ENCODE measurements at places on chromosomes 12 and 14.

- no peak for DNase-seq
These were observed 18.9 kb downstream of the LEMD3 start for GRCh38 chr12:65188179-65188701.

- no peak for DNase-seq
These were observed 327.5 kb upstream of the PDE3A start for GRCh38 chr12:20040831-20041230.

DNA sequence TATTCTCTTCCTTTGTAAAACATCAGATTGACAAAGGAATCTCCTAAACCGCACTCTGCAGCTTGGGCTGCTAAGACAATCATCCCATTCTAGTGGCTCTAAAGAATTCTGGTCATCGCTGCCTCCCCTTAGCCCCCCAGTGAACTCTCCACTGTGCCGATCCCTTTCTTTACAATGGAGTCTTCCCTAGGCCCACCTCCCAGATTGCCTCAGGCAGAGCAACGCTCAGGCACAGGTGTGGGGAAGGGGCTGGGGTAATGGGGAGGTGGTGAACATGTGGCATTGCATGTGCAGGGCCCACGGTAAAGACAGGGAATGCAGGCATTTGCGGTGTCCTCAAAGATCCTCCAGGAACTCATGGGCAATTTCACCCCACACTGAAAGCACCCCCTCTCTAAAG, 86.3 kb downstream of the PLEKHG3 start:
- no peak for DNase-seq

DNA sequence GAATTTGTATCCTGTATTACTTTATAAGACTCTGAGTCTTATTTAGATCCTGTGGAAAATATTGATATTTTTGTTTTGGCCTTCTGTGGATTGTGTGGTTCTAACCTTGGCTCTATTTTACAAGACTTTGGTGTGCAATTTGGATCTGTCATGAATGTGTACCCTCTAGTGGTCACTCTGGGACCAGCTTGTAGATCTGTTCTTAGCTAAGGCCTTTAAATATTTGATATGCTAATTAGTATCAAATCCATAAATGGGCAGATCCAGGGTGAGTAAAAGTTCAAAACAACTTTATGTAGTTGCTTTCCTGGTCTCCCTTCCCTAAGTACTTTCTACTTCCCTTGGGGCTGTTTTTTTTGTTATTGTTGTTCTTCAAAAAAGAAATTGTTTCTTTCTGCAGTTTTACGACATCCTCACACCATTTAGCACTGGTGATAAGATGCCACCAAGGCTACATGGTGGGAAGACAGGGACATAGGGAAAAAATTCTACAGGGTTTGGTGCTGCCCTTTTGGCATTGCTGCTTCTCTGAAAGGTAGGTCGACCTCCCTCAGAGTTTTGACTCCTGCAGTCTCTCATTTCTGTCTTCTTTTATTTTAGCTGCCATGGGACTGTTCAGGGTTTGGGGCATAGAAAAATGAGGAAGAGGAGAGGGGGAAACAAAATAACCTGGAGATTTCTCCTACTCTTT, 238.5 kb downstream of the GPHN start:
- no peak for DNase-seq

GRCh38 chr12:90899456-90900182, 55.4 kb downstream of the CCER1 start:
- DNase-seq: no peak

- peak; percentile 49 for DNase-seq
These were observed 23.2 kb upstream of the ESRRB start for GRCh38 chr14:76352639-76353281.

DNA sequence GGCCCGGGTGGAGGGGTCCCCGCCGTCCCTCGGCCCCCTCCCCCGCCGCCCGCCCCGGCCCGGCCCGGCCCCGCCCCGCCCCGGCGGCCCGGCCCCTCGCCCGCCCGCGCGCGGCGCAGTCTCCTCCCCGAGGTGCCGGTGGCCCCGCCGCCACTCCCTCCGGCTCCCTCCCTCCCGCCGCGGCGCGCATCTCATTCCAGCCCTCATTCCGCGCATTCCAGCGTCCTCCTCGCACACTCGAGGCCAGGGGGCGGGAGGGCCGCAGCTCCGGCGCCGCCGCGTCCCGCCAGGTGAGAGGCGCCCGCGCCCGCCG, at the start of gene TEAD4:
TEAD4 (plus strand) TSS at position 206 of the 313 bp plus-strand sequence.
- DNase-seq: no peak

- DNase-seq: no peak
These were observed 180.8 kb downstream of the ERC1 start for GRCh38 chr12:1171657-1172408.

DNA sequence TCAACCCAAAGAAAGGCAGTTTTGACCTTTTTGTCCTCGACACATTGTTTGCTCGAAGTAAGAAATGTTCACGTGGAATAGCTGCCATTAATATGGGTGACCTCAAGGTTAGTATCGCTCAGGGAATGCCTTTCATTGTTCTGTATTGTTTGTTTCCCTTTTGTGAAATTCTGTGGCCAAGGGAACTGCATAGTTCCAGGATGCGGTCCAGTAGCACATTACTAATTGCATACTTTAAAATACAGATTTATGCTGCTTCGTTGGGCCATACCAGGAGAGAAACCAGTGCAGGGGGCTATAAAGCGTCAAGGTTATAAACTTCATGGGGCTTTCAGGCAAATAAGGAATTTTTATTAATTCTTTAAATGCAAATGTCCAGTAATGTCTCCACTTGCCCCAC, 73.3 kb upstream of the USP44 start:
- no peak for DNase-seq

GRCh38 chr12:130220706-130221100, 58.4 kb downstream of the FZD10 start:
- no peak for DNase-seq

GRCh38 chr12:26611598-26611997, 221.4 kb downstream of the ITPR2 start:
- no peak for DNase-seq

DNA sequence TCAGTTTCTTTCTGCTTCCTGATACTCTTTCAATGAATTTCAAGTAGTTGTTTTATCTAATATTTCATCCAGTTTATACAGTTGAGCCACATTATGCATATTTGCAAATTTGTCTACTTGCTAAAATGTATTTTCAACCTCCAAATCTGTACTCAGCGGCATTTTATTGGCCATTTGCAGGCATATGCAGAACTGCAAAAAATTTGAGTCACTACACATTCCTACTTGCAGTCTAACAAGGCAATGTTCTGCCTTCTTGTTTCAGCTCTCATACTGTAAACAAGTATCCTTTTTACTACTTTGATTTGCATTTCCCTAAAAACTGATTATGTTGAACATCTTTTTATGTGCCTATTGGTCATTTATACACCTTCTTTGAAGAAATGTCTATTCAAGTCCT, 55.0 kb downstream of the POLR3B start:
- no peak for DNase-seq

- DNase-seq: no peak
These were observed 116.6 kb downstream of the BCL11B start for GRCh38 chr14:99155173-99156089.

- no peak for DNase-seq
These were observed 893.1 kb downstream of the TMEM121 start for GRCh38 chr14:106419376-106419965.

- DNase-seq: no peak
These were observed 43.6 kb upstream of the LHX5 start for GRCh38 chr12:113515082-113515856.

GRCh38 chr12:132686825-132687210, 324 bp downstream of the POLE start:
- DNase-seq: no peak

GRCh38 chr12:113684908-113685782, 213.5 kb upstream of the LHX5 start:
- no peak for DNase-seq

- DNase-seq: no peak
These were observed 197.1 kb downstream of the BTG1 start for GRCh38 chr12:91948504-91948903.

GRCh38 chr12:70692681-70693288, 55.6 kb upstream of the PTPRB start:
- no peak for DNase-seq

- no peak for DNase-seq
These were observed at the start of gene SDS for GRCh38 chr12:113403435-113404415. TSS of gene SDS (minus strand) at chr12:113403887. CDS start at chr12:113399708, 4,179 bp downstream.
